ENCODE measurements at places on chromosomes 5 and 9. TPM values are rescaled to one million over a fixed set of nuclear protein-coding genes. Genes with fewer than 3 reads are reported as not detected.

DNA sequence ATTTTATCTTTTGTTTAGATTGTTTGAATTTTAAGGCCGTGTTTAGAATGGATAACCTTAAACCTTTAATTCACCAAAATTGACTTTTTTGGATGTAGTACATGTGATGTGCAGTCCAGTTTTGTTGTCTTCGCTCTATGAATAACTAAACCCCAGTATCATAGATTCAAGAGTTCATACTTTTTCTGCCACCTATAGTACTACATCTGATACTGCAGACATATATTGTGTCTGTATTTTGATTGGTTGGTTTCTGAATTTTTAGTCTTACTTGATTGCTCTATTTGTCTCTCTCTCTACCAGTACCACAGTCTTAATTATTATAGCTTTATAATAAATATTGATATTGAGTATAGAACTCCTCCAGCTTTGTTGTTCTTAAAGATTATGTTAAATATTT is 58.1 kb downstream of the PPIP5K2 start:
- DNase-seq, result no peak

DNA sequence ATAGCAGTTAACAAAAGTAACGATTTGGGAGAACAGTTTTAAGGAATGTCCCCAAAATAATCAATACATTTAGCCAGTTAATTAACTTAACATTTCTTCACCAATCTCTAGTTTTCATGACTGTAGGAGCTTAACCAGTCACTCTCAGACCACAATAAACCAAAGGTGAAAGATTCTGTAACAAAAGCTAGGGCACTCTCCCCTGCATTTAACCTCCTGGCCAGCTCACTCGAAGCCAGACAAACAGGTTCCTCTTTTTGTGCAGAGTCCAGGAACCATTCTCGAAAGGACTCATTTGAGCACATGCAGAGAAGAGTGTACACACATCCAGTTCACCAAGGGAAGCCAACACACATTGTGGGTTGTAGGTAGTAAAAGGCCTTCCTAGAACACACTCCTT is 6.5 kb downstream of the IL7R start:
- no peak for DNase-seq

Gene PPP3R2
- not detected for polyA plus RNA-seq

GRCh38 chr9:93221044-93221443 is 37.1 kb downstream of the WNK2 start:
- no peak for DNase-seq

Gene ADGRV1
- polyA plus RNA-seq, result 18.9 TPM

Gene MUSK
- polyA plus RNA-seq, result 0.43 TPM

- DNase-seq, result no peak
Observed at GRCh38 chr5:139392678-139393496, 2.0 kb downstream of the PROB1 start.

GRCh38 chr5:116616876-116617275 is 42.3 kb upstream of the SEMA6A start:
- no peak for DNase-seq

Gene ITK
- 0.81 TPM for polyA plus RNA-seq

Gene SPIN1
- polyA plus RNA-seq, result 167 TPM

GRCh38 chr5:34516686-34517085 is 139.4 kb upstream of the RAI14 start:
- DNase-seq, result no peak

GRCh38 chr5:129631961-129632360 is 115.9 kb upstream of the MINAR2 start:
- DNase-seq, result no peak

DNA sequence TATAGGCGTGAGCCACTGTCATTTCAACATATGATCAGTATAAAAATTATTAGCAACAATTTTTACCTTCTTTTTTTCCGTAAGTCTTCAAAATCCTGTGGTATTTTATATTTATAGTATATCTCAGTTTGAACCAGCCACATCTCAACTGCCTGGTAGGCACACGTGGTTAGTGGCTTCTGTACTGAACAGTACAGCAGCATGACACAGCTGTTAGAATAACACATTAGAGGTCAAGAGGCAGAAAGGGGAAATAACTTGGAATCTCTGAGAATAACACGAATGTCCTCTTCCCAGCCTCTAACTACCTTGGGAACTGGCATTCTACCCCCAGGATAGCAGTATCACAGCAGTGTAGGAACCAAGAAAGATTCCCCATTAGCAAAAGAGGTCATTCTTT is 108.5 kb upstream of the IQGAP2 start:
- no peak for DNase-seq

DNA sequence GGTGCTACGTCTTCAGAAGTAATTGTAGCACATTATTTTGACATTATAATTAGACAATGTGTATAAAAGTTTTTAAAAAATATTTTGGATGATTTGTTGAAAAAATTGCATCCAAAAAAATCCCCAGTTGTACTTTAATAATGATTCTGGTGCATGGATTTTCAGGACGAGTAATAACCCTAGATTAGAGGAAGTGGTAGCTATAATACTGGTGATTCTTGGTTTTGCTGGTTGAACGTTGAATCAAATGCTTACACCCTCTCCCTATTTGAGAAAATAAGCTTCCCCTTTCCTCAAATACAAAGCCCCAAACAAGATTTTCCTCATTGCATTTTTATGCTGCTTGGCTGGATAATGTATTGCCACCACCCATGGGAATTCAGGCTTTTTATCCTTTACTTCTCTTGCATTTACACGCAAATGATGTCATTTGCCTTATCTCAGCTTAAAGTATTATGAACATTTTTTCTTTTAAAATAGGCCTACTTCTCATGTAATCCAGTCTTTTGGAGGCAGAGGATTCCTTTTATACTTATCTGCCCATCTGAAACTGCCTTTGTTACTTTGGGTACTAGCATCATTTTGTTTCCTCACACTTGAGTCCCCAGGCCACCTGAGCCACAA is 86.3 kb downstream of the UBE2R2 start:
- DNase-seq, result no peak

GRCh38 chr5:28766565-28767158 is 1728.3 kb upstream of the CDH9 start:
- peak; percentile 21 for DNase-seq

Gene CATSPER3
- polyA plus RNA-seq, result 0.84 TPM

Gene ZNF483
- polyA plus RNA-seq, result 2.0 TPM

GRCh38 chr9:35258660-35259474 is 97.1 kb downstream of the UNC13B start:
- peak; percentile 57 for DNase-seq

Gene C9orf153
- polyA plus RNA-seq, result 0.54 TPM

All from right lung (tissue), 10 donors.